Prostate gland (tissue), 2 donors: ENCODE measurements at places on chromosomes 1 and 21. TPM values are rescaled to one million over a fixed set of nuclear protein-coding genes. Genes with fewer than 3 reads are reported as not detected.
A peak's percentile ranks its signal among the peaks of the same experiment; 100 is the strongest.

GRCh38 chr1:25011943-25012638 is 82.0 kb upstream of the RUNX3 start:
- peak; percentile 41 for DNase-seq
- H3K4me3 ChIP-seq: no peak overlapping the region
- H3K27me3 ChIP-seq: no peaks in the 10 kb centered on the region
- H3K4me1 ChIP-seq: no peaks in the 10 kb centered on the region

- H3K27me3 ChIP-seq: no peaks in the 10 kb centered on the region
- no peaks in the 10 kb centered on the region for H3K36me3 ChIP-seq
- H3K4me3 ChIP-seq: no peak overlapping the region
- H3K4me1 ChIP-seq: no peaks in the 10 kb centered on the region
- no peak overlapping the region for H3K27ac ChIP-seq
- DNase-seq: no peak
Measured at GRCh38 chr1:211479624-211480023, 12.3 kb downstream of the RD3 start.

DNA sequence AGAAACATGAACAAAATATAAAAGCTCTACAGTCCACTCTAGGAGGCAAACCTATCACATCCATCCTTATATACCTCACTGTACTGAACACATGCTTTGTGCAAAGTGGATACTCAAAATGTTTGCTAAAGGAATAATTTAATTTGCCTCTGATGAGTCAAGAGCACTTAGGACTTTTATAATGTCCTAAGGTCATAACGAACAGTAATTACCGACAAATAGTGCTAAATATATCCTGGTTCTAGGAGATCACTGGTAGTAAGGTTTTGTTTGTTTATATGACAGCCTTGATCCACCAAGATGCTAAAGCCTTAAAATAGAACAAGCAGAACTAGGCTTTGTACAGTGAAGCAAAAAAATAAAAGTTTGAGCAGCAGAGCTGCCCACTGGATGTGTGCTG is 70.6 kb downstream of the GADD45A start:
- H3K27ac ChIP-seq: no peak overlapping the region
- H3K36me3 ChIP-seq: no peaks in the 10 kb centered on the region
- H3K27me3 ChIP-seq: no peaks in the 10 kb centered on the region
- DNase-seq: no peak

ITGB3BP gene
- total RNA-seq: 16.1 TPM

CRYBG2 gene
- total RNA-seq: 4.8 TPM

DNA sequence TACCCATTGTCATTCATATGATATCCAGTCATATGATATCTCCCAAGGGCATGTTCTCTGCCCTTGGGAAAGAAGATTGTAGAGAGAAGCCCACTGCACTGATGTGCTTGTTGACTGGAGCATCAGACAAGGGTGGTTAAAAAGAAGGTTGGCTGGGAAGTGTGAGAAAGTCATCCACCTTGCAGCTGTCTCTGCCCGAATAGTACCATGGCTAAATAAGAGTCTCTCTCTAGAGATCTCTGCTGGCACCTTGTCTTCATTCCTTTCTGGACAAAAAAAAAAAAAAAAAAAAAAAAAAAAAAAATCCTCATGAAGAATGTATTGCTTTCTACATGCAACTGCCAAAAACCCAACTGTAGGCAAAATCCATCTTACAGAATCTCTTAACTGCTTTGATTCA is 349.7 kb upstream of the ESRRG start:
- no peaks in the 10 kb centered on the region for H3K27me3 ChIP-seq
- no peak overlapping the region for H3K27ac ChIP-seq
- no peaks in the 10 kb centered on the region for H3K36me3 ChIP-seq

GRCh38 chr1:25649505-25650288 is 33.1 kb downstream of the MAN1C1 start:
- no peaks in the 10 kb centered on the region for H3K4me1 ChIP-seq
- DNase-seq: no peak
- no peaks in the 10 kb centered on the region for H3K36me3 ChIP-seq
- no peaks in the 10 kb centered on the region for H3K27me3 ChIP-seq
- H3K27ac ChIP-seq: no peak overlapping the region
- no peak overlapping the region for H3K4me3 ChIP-seq

GRCh38 chr21:45379171-45379900 is 25.6 kb upstream of the COL18A1 start:
- H3K27ac ChIP-seq: no peak overlapping the region
- no peak for DNase-seq
- no peaks in the 10 kb centered on the region for H3K27me3 ChIP-seq
- H3K4me3 ChIP-seq: no peak overlapping the region

SYT14 gene
- total RNA-seq: 6.0 TPM

NBPF6 gene
- total RNA-seq: 1.1 TPM

FCGR2B gene
- total RNA-seq: 5.7 TPM

GRCh38 chr1:219123036-219123435 is 50.6 kb upstream of the LYPLAL1 start:
- no peak for DNase-seq
- no peaks in the 10 kb centered on the region for H3K36me3 ChIP-seq
- no peak overlapping the region for H3K27ac ChIP-seq
- no peaks in the 10 kb centered on the region for H3K27me3 ChIP-seq
- no peaks in the 10 kb centered on the region for H3K4me1 ChIP-seq
- no peak overlapping the region for H3K4me3 ChIP-seq

OR2T29 gene
- not detected for total RNA-seq

DNA sequence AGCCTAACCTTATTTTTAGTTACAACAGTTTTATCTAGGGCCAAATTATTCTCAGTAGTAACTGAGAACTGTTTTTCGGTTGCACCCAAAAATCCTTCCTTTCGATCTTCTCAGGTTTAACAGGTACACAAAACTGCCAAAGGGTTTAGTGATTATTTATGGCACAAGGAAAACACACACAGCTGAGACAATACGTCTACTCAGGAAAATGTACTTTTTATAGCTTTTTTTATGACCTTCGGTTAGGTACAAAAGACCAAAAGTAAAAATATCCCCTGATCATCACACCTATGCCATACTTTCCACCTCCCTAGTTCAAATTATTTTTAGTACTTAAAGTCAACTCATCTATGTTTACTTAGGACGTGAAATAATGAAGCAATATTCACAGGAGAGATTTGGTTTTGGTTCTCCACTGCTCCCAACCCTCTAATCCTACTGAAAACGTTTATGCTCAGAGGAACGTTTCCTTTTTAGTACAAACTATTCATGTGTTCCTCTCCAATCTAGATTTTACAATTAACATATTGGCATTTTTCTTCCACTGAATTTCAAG is 48.7 kb downstream of the TTLL7 start:
- DNase-seq: no peak
- no peaks in the 10 kb centered on the region for H3K4me1 ChIP-seq
- no peaks in the 10 kb centered on the region for H3K27me3 ChIP-seq
- peak overlapping the region; percentile 5 for H3K27ac ChIP-seq

- DNase-seq: no peak
- H3K4me3 ChIP-seq: no peak overlapping the region
- no peaks in the 10 kb centered on the region for H3K27me3 ChIP-seq
- no peak overlapping the region for H3K27ac ChIP-seq
- no peaks in the 10 kb centered on the region for H3K36me3 ChIP-seq
Measured at GRCh38 chr1:59692591-59692990, 122.2 kb upstream of the HOOK1 start.

DNA sequence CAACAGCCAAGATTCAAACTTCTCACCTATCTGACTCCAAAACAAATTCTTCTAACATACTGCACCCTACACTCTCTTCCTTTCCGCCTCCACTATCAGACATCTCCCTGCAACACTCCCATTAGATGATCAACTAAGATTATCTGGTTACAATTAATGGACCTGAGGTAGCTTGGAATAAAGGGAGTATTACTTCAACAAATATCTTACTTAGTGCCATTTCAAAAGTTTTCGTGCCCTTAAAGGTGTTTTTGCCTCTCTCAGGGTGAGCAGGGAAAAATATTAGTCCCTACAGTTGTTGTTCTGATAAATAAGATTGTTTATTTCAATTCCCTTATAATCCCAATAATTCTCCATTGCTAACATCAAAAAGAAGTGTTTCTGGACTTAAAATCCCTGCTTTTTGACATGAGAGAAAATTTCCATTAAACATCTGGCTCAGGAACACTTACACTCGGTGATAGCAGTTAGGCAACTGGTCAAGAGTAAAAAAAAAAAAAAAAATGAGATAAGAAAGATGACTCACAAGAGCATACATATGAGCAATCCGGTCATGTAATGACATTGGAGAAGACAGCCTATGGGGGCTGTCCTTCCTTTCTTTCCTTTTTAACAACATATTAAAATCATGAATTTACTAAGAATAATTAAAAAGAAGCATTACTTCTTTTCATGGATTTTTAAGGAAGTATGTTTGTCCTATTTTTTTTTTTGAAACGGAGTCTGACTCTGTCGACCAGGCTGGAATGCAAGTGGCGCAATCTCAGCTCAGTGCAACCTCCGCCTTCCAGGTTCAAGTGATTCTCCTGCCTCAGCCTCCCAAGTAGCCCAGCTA is 7.6 kb downstream of the RSBN1 start:
- DNase-seq: no peak
- no peaks in the 10 kb centered on the region for H3K4me1 ChIP-seq
- H3K27ac ChIP-seq: no peak overlapping the region
- H3K36me3 ChIP-seq: no peaks in the 10 kb centered on the region
- H3K27me3 ChIP-seq: no peaks in the 10 kb centered on the region

- H3K4me3 ChIP-seq: no peak overlapping the region
- no peak for DNase-seq
- no peaks in the 10 kb centered on the region for H3K36me3 ChIP-seq
- H3K4me1 ChIP-seq: no peaks in the 10 kb centered on the region
Measured at GRCh38 chr1:218355278-218355677, 10.1 kb downstream of the TGFB2 start.

GRCh38 chr1:80054129-80054528 is 1047.6 kb upstream of the ADGRL4 start:
- no peak overlapping the region for H3K27ac ChIP-seq
- no peak for DNase-seq
- no peaks in the 10 kb centered on the region for H3K36me3 ChIP-seq

FGR gene
- 4.0 TPM for total RNA-seq

CA6 gene
- total RNA-seq: not detected

LCE1E gene
- not detected for total RNA-seq

GRCh38 chr1:26289158-26290059 is 9.5 kb downstream of the SH3BGRL3 start:
- no peaks in the 10 kb centered on the region for H3K4me1 ChIP-seq
- H3K4me3 ChIP-seq: no peak overlapping the region
- H3K27me3 ChIP-seq: no peaks in the 10 kb centered on the region
- no peaks in the 10 kb centered on the region for H3K36me3 ChIP-seq
- DNase-seq: no peak
- no peak overlapping the region for H3K27ac ChIP-seq
